ENCODE measurements at places on chromosomes 1 and 21. TPM values are rescaled to one million over a fixed set of nuclear protein-coding genes. Genes with fewer than 3 reads are reported as not detected.

The CHRNB2 gene
- total RNA-seq, result under 0.01 TPM

The ZBED6 gene
- 8.9 TPM for total RNA-seq

The CFAP74 gene
- total RNA-seq, result not detected

The MYCL gene
- 0.37 TPM for total RNA-seq

The RNF186 gene
- 0.12 TPM for total RNA-seq

The GBP4 gene
- total RNA-seq, result 0.77 TPM

The PDPN gene
- total RNA-seq, result 1.5 TPM

The SLAMF1 gene
- total RNA-seq, result not detected

The URB2 gene
- total RNA-seq, result 11.4 TPM

The PPIAL4G gene
- total RNA-seq, result not detected

The HFM1 gene
- total RNA-seq, result 0.87 TPM

The LEFTY1 gene
- total RNA-seq, result not detected

The RGSL1 gene
- total RNA-seq, result not detected

The ZSWIM5 gene
- 1.2 TPM for total RNA-seq

The TFF2 gene
- not detected for total RNA-seq

The TCHH gene
- not detected for total RNA-seq

The PPM1J gene
- 1.1 TPM for total RNA-seq

The SOX13 gene
- 4.5 TPM for total RNA-seq

The TTC13 gene
- total RNA-seq, result 17.9 TPM

The SNX7 gene
- 35.2 TPM for total RNA-seq

Data from uterine smooth muscle cell (primary cell).